ENCODE measurements at places on chromosomes 16 and 17.

DNA sequence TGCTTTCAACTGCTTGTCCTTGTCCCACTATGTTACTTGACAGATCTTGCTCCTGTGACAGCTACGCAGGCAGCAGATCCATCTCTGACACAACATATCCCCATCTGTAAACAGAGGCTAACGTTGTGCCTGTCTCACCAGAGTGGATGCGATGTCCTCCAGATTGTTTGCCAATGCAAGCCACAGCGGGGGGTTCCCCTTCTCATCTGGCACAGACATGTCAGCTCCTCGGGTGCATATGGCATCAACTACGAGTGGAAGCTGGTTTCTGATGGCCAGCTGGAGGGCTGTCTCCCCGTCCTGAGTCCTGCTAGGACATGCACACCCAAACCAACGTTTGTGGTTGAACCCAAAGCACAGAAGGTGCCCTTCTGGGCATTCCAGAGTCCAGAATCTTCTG is 39.0 kb downstream of the CYB5D2 start:
- DNase-seq: no peak

DNA sequence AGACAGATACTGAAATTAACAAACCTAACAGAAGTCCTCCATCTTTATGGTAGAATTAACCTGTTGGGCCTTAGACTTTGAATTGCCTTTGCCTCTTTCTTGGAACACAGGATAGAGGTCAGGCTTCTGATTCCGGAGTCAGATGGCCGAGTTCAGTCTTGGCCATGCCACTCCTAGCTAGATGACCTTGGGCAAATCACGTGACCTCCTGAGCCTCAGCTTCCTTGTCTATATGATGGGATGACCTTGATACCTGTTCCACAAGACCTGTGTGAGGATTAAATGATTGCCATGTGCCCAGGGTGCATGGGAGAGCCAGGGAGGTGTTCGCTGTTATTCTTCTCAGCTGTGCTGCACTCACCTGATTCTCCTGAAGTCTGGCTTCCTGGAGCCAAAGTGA is 161.4 kb downstream of the CMIP start:
- DNase-seq: no peak

DNA sequence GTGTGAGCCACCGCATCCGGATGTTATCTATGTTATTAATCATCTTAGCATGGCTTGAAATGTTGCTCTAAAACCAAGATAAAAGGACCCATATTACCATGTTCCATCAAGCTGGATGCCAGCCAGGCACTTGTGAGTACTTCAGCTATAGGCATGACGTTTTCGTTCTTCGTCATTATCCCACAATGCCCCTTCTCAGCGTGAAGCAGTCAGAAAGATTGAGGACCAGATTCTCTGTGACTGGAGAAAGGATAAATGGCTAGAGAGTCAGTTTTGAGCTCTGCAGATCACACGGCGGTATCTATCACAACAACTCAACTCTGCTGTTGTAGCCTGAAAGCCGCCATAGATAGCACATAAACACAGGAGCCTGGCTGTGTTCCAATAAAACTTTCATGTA is 29.8 kb upstream of the LCMT1 start:
- no peak for DNase-seq

DNA sequence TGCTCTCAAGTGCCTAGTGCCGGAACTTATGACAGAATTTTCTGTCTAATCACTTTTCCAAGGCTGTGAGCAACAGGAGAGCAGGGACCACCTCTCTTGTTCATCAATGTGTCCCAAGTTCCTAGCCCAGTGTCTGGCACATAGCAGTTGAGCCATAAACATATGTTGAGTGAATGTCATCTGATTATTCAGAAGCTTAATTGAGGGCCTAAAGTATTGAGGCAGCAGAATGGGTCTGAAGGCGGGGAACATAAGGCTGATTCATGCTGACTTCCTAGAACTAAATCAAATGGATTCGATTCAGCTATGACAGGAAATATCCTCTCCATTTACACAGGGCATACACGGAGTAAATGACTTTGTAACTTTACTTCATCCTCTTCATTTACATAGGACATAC is 438.0 kb upstream of the ZFHX3 start:
- DNase-seq: no peak

GRCh38 chr17:31926100-31926729 is 10.6 kb upstream of the SUZ12 start:
- DNase-seq: no peak

- DNase-seq: no peak
Measured at GRCh38 chr17:4858068-4858881, 25.1 kb downstream of the MINK1 start.

DNA sequence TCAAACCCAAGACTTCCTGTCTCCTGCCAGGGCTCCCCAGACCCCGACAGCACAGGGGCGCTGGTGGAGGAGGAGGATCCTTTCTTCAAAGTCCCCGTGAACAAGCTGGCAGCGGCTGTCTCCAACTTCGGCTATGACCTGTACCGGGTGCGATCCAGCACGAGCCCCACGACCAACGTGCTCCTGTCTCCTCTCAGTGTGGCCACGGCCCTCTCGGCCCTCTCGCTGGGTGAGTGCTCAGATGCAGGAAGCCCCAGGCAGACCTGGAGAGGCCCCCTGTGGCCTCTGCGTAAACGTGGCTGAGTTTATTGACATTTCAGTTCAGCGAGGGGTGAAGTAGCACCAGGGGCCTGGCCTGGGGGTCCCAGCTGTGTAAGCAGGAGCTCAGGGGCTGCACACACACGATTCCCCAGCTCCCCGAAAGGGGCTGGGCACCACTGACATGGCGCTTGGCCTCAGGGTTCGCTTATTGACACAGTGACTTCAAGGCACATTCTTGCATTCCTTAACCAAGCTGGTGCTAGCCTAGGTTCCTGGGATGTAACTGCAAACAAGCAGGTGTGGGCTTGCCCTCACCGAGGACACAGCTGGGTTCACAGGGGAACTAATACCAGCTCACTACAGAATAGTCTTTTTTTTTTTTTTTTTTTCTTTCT is 8.1 kb downstream of the SERPINF1 start:
- no peak for DNase-seq

DNA sequence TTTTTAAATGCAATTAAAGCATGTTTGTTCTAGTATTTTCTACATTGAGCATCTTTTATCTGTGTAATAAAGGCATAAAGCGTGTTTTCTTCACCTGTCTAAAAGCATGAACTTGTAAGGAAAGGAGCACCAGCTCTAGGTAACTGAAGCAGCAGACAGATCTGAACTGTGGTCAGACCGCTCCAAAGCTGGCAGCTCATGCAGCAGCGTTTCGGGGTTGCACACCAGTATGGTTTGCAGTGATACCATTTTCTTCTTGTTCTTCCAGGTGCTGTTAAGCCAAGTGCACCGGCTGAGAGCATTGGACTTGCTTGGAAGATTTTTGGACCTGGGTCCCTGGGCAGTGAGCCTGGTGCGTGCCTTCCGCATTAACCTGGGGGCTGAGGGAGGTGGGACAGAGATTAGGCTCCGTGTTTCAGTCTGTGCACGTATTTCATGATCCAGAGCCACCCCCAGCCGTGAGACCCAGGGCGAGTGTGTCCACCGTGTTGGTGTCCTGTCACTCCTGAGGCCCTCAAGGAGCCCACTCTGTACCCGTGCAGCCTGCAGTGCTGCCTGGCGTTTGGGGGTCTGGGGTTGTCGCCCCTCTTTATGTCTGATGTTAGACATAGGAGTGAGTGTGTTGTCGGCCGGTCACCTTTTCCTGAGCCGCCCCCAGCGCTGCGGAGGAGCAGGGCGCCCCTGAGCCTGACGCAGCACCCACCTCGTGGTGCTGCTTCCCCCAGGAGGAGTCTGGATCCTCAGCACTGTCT is 136.3 kb upstream of the CHMP6 start:
- no peak for DNase-seq

GRCh38 chr17:61352408-61352770 is 47.3 kb upstream of the TBX2 start:
- DNase-seq: no peak

DNA sequence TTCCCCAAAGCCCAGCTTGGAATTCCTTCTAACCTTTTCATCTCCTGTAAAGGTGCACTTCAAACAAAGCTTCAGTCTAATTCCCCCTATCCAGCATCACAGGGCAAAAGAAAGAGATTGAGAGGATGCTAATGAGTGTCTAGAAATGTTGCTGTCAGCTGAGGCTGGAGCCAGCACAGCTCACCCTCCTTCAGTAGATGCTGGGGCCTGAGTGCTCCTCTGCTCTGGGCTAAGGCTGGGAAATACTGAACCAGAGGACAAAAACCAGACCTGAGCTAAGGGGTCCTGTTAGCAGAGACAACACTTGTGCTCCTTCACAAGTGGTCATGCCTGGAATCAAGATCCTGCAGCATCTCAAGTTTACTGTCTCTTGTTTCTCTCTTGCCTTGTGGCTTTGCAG is 85.0 kb downstream of the CHD9NB start:
- no peak for DNase-seq

DNA sequence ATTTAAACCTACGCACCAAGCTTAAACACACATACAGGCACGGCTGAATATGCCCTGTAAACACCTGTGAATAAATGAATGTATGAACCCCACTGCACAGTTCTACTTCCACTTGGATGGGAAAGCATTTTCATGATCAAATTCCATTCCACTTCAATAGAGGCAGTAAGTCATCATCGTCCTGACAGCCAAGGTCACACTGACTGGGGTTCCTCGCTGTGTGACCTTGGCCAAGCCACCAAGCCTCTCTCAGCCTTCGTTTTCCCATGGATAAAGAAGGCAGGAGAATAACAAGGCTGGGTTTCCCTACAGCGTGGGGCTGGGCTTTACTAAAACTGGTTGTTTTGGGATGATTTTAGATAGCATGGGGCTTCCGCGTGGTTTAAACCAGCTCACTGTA is 82.8 kb downstream of the TBC1D16 start:
- DNase-seq: no peak

- no peak for DNase-seq
Measured at GRCh38 chr16:677316-678190, 2.1 kb downstream of the RHBDL1 start.

- no peak for DNase-seq
Measured at GRCh38 chr17:73342541-73343167, 30.9 kb upstream of the CDC42EP4 start.

GRCh38 chr16:53605831-53606400 is 97.7 kb downstream of the RPGRIP1L start:
- DNase-seq: no peak

DNA sequence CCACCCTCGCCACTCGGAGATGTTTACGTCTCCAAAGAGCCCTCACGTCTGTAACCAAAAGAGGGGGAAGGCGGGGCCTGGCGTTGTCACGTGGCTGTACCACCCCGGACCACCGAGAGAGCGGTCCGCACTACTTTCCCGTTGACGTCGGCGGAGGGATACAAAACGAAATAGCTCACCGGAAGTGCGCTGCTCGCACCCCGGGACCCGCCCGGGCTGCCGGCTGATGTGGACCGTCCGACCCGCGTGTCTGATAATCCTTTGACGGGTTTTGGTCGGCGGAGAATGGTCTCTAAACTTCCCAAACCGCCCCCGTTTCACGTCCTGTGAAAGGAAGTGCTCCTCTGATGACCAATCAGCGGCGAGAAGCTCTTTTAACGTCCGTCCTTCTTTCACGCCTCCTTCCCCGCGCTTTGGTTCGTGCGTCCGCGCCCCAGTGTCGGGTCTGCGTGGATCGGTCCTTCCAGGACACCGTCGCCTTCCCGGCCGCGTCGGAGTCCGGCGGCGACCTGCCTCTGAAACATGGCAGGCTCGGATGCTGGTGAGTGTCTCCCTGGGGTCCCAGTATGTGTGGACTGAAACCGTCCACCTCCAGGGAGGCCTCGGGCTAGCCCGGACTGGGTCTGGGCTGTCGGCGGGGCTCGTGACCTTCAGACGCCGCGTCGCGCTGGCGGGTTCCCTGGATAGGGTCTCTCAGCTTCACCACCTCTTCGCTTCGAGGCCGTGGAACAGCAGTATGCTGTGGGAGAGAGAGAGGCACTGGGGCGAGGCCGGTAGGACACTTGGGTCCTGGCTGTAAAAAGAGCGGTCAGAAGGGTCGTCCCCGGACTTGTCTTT is at the start of gene CEP95:
CEP95 (plus strand) TSS at position 402 of the 837 bp plus-strand sequence; CDS start at position 523, 121 bp downstream.
- peak; percentile 100 for DNase-seq

DNA sequence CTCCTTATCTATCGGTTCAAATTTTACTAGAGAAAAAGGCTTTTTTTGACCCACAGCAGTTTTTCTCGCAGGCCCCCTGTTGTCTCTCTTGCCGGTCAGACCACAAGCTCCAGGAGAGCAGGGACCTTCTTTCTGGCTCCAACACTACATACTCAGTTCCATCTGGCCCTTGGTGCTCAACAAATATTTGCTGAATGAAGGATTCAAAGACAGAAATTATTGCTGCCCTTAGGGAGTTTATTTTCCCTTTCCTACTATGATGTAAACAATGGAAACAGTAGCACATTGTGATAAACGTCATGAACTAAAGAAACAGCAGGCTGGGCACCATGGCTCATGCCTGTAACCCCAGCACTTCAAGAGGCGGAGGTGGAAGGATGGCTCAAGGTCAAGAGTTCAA is 59.0 kb upstream of the ATP2A3 start:
- no peak for DNase-seq

- DNase-seq: no peak
Measured at GRCh38 chr17:39579318-39580081, 28.2 kb downstream of the NEUROD2 start.

- DNase-seq: no peak
Measured at GRCh38 chr16:25033852-25034251, 18.7 kb upstream of the ARHGAP17 start.

DNA sequence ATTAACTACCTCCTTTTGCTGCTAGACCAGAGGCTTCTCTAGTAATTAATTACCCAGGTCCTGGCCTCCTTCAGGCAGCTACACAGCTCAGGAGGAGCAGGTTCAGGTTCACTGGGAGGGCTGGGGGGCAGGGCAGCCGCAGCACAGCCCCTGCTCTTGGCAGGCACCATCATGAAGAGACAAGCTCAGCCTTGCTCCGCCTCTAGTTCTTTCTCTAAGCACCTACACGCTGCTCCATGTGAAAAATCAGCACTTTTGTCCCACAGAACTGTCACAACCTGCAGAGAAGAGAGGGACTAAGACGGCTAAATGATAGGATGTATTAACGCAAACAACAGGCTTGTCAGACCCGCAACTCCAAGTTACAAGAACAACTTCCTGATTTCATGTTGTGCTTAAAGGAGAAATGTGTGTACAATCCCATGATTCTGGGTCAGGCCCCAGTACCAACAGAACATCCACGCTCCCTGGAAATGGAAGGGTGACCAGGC is 53.4 kb downstream of the GRB2 start:
- DNase-seq: no peak

DNA sequence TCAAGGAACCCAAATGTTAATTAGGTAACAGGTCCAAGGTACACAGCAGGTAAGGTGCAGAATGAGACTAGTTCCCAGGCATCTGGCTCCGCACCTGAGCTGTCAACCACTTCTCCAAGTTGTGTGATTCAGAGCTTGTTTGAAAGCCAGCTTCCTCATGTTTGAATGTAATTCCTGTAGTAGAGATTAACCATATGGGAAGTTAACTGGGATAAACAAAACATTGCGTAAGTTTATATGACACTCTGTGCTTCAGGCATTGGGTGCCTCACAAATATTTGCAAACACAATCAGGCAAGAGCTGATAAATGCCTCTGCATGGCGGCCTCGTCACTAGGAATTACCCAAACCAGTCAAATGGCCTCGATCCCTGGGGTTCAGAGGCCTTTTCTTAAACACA is 27.9 kb upstream of the CPHXL start:
- no peak for DNase-seq
